Endothelial cell of umbilical vein (primary cell): ENCODE measurements at places on chromosomes 2 and 18. TPM values are rescaled to one million over a fixed set of nuclear protein-coding genes. Genes with fewer than 3 reads are reported as not detected.

DNA sequence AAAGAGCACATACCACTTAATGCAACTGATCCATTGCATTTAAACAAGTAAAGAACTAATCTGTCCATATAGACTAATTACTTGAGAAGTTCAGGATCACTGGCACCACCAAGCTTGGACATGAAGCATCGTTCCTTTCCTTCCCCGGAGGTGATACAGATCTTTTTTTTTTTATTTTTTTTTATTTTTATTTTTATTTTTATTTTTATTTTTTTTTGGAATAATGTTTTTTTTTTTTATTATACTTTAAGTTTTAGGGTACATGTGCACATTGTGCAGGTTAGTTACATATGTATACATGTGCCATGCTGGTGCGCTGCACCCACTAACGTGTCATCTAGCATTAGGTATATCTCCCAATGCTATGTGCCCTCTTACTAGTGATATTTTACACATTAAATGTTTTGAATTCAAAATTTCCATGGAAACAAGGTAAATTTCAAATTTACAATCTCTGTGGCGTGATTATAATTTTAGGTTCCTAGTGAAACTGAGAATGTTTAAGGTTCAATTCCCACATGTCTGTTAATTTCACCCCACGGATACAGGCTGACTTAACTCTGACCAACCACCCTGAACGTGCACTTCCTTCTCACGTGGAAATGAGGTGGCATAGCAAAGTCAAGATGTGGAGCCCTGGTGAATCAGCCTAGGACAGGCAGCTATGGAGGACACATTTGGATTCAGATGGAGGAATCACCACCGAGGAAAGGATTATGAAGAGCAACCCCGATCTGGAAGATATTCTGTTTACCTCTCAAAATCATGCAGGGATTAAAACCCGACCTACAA lies 101.6 kb upstream of the THOC1 start:
- no peak for DNase-seq

- DNase-seq = peak; percentile 52
Observed at GRCh38 chr18:79069717-79070151, 540 bp downstream of the ATP9B start.

DNA sequence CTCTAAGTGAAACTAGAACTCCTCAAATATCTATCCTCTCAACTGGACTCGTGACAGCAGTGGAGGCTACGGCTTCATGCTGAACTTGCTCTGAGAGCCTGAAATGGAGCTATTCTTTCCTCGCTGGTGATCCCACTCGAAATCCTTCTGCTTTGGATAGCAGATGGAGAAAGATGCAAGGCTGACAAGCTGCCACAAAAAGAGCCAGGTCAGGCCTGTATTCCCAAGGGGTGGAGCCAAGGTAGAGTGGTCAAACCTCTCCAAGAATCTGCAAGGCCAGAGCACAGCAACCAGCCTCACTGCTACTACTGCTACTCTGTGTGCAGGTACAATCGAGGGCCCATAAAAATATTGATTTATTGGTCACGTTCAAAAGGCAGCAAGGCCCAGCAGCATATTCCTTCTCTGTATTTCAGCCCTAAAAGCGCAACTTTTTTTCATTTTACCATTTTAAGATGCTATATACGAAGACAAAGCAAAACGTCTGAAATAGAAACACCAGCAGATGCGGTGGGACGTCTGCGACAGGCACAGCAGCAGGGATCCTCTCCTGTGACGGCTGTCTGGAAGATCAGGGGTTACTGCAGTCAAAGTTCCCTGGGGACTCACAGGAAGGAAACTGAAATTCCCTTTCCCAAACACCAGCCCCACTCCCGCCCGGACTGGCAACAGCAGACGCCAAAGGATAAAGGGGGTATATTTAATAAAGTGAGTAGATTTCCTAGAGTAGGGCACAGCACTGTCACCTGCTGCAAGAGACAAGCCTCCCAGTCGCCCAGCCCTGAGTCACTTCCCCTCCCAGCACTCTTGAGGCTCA lies 2.4 kb downstream of the SPRED2 start:
- DNase-seq = no peak

DNA sequence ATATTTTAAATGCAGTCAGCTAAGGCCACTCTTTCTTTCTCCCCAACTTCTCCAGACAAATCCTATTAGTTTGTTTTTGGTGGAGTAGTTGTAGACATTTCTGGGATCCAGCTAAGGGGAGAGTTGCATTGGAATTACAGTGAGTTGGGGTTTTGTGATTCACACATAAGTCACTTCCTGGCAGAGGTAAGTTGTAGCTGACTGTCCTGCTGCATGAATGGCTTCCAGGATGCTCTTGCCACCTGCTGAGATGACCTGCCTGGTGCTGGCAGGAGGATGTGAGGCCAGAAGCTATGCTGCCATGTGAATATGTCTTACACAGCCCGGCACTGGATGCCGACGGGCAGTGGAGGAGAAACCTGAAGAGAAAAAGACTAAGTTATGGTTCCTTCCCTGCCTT lies 243.7 kb downstream of the TDRD15 start:
- DNase-seq = no peak

DNA sequence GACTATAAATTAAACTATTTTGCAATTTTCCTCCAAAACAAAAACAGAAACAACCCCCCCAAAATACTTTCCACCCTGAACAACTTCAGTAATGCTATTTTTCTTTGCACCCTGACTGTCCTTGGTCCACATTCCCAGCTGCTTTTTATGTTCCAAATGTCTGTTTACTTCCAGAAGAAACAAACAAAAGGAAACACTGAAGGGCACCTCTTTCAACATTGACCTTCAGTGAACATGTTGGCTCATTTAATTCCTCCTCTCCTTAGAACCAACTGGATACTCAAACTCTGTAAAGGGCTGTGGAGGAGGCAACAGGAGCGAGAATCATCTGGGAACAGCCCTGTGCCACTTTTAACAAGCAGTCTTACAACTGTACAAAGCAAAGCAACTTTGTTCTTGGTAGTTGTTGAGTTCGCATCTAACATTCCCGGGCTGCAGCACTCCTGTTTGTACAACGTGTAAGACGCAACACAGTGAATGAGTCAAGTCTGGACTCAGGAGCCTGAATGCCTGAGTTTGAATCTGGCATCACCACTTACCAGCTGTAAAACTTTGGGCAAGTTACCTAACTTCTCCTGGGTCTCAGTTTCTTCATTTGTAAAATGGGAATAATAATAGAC lies 111.4 kb upstream of the GATA6 start:
- DNase-seq = no peak

DNA sequence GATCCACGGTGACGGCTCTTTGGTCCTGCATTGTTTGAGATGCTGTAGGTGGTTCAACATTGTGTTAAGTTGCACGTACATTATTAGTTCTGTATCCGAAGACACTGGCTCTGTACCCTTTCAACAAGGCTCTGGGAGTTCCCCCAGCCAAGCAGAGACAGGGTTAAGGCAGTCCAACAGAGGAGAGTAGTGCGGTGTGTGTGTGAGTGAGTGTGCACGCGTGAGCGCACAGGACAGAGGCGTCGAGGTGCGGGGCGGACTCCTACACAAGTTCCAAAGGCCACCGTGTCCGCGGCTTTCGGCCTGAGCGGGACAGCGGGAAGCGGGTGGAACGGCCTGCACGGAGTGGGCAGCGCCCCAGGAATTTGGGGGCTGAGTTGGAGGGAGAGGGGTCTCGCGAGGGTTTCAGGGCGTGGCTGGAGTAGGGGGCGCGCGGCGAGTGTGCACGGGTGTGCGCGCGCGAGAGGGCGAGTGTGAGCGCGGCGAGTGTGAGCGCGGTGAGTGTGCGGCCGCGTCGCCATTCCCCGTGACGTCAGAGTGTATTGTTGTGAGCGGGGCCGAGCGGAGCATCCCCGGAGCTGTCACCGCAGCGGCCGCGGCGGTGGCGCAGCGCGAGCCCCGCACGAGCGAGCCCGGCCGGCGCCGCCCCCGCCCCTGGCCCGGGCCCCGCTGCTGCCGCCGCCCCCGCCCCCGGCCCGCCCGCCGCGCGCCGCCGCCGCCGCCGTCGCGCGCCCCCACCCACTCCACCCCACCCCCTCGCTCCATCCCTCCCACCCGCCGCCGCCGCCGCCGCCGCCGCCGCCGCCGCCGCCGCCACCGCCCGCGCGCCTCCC lies at the start of gene ASXL3:
ASXL3 (plus strand) TSS at position 535 of the 833 bp plus-strand sequence. CDS start 413 bp downstream, outside the sequence.
- DNase-seq = peak; percentile 45

- no peak for DNase-seq
Observed at GRCh38 chr18:54672846-54673475, 81.9 kb downstream of the DYNAP start.

- no peak for DNase-seq
Observed at GRCh38 chr2:240238786-240239185, 98.3 kb upstream of the OTOS start.

DNA sequence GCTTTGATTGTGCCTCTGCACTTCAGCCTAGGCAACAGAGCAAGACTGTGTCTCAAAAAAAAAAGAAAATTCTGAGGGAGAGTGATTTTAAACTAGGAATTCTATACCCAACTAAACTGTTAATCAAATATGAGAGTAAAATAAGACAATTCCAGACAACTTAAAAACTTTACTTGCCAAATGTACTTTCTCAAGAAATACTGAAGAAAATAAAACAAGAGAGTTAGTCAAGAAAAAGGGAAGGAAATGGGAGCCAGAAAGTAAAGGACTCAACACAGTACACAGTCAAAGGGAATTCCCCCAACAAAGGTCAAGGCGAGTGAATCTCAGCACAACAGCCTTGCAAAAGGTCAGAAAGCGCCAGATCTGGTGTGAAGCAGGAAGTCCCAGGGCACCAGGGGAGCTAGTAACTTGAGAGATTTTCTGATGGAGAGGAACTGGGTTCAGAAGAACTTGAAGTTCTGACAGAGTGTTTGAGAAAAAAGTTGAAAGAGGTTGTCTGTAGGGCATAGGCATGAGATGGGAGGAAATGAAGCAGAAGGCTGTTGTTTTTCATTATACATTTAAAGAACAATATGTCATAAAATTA lies 22.6 kb upstream of the TBC1D8 start:
- no peak for DNase-seq

DNA sequence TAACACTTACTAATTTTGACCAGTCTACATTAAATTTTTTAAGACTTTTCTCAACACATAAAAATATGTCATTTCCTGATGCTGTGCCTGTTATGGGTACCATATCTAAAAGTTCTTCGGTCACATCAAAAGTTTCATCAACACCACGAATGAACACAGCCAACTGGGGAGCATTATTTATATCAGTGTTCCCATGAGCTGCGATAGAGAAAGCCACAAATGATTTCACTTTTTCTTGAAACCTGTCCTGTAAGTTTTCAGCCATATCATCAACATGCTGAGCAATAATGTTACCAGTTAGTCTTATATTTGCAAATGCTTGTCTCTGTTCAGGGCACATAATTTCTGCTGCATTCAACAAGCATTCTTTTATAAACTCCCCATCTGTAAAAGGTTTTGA lies 30.4 kb upstream of the NCL start:
- no peak for DNase-seq

GRCh38 chr2:63699549-63699839 lies 110.7 kb downstream of the MDH1 start:
- no peak for DNase-seq

Gene FOSL2
- polyA plus RNA-seq = 43.9 and 45.2 TPM in 2 replicates

Gene LINC00305
- not detected in 2 replicates for polyA plus RNA-seq
